ENCODE measurements at places on chromosomes 3 and 15.

DNA sequence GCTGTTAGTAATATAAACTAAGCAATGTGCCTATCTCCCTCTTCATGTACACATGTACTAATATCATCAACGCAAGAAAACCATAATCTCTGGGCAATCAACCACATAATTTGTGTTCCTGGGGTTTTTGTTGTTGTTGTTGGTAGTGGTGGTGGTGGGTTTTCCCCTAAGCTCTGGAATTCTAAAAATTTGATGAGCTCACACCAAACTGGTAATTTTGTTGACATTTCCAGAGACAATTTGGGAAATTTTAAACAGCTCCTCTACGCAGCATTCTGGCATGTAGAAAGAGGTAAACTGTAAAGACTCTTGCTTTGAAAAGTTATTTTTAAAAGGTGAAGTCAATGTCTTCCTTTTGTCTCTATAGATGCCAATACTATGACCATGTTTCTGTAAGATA lies 126.7 kb downstream of the IGSF11 start:
- DNase-seq = no peak

DNA sequence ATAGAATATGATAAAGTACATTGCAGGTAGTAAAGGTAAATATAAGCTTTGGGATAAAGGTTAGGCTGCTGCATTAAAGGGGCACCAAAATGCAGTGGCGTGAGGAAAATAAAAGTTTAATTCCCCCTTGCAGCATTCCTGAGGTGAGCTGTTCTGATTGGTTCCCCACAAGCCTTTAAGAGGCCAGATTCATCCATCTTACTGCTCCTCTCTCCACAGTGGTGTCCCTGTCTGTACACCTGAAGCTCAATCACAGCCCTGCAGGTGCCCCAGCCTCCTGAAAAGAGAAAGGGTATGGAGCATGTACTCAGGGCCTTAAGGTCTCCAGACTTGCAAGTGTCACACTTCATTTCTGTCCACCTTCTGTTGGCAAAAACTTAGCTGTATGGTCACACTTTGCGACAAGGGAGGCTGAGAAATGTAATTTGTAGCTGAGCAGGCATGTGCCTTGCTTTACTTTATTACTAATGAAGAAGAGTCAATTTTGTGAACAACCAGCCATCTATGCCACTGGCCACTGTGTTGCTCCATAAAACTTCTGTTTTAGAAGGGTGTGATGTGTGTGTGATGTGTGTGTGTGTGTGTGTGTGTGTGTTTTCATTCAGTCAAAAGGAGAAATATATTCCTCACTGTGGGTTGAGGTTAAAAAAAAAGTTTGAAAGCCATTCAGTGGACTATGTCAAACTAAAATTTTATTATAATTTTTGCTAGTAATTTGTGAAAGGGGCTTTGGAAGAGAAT lies 12.8 kb downstream of the LACTB start:
- DNase-seq = no peak

- DNase-seq = peak; percentile 94
Observed at GRCh38 chr3:195154793-195155535, 116.0 kb downstream of the XXYLT1 start.

DNA sequence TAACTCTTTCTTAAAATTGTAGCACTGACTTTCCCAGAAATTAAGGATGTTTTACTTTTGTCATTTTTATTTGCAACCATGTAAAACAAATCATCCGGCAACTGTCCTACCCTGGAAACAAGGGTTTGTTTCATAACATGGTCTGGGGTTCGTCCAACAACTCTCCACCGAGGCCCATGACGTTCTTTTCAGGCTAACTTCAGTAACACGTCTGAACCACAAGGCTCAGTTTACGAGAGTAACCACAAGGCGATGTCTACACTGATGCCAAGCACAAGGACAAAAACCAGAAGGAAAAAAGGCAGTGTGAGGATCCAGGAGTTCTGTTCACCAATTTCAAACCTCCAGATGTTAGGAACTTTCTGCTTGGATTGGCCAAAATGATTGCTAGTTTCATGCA lies 546.1 kb downstream of the NTRK3 start:
- peak; percentile 33 for DNase-seq

DNA sequence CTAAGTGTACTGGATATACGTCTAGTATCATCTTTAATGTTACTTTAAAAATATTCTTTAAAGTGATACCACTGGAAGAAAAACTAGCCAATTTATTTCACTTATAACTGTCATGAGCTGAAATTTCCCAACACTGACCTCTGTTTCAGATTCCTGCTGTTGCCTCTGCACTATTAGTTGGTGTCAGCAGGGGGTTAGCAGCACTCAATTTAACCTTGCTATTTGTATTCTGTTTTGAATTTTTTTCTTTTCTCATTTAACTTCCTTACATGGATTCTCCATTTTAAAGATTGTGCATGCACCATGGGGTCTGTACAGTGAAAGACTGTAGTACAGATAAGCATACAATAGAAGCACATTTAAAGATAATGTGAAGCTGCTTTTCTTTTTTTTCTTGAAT lies 169.2 kb downstream of the UBE2E2 start:
- no peak for DNase-seq

DNA sequence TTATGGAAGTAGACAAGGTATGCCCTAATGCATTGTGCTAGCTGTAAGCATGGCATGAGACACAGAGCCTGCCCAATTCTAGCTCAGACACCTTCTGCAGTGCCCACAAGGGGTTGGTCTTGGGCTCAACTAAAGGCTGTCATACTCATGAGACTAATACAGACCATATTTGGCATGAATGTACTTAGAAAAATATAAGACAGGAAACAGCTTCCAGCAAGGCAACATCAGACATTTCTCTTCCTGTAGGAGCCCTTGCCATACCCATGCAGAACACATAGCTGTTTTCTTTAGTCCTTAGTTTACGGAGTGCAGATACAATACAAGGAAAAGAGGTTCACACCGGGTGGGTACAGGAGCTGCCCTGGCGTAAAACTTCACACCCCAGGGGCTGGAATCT lies 30.5 kb upstream of the NR1I2 start:
- no peak for DNase-seq

- DNase-seq = no peak
Observed at GRCh38 chr3:51311055-51311454, 74.0 kb upstream of the MANF start.

- no peak for DNase-seq
Observed at GRCh38 chr3:95725770-95726169, 1088.6 kb upstream of the EPHA6 start.

DNA sequence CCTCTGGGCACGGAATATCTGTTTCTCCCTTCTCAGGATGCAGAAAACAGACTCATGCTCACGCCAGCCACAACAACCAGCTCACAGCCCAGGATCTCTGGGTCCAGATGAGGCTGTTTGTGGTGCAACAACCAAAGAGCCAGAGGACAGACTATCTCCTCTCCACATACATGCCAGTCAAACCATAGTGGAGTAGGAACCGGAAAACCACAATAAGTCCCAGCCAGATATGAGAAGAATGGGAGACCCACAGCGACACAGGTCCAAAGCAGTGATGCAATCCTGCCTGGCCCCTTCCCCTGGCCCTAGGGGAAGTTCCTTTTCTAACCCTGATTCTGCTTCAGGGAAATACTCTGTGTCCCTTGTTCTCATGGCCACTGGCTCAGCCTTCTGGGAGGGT lies 27.6 kb downstream of the MEX3B start:
- no peak for DNase-seq

GRCh38 chr3:34207002-34207401 lies 408.6 kb downstream of the PDCD6IP start:
- no peak for DNase-seq

- no peak for DNase-seq
Observed at GRCh38 chr3:160381470-160381869, 17.6 kb downstream of the IFT80 start.

GRCh38 chr3:4976109-4976508 lies 3.1 kb upstream of the BHLHE40 start:
- peak; percentile 45 for DNase-seq

GRCh38 chr3:172174513-172175253 lies 135.3 kb downstream of the FNDC3B start:
- DNase-seq = no peak

GRCh38 chr15:65082303-65082953 lies 5.9 kb downstream of the KBTBD13 start:
- no peak for DNase-seq

Measured in right hindlimb (tissue), 1 donor.